Cerebellum (tissue), 4 donors: ENCODE measurements at places on chromosomes 11 and 22.
A peak's percentile ranks its signal among the peaks of the same experiment; 100 is the strongest.

DNA sequence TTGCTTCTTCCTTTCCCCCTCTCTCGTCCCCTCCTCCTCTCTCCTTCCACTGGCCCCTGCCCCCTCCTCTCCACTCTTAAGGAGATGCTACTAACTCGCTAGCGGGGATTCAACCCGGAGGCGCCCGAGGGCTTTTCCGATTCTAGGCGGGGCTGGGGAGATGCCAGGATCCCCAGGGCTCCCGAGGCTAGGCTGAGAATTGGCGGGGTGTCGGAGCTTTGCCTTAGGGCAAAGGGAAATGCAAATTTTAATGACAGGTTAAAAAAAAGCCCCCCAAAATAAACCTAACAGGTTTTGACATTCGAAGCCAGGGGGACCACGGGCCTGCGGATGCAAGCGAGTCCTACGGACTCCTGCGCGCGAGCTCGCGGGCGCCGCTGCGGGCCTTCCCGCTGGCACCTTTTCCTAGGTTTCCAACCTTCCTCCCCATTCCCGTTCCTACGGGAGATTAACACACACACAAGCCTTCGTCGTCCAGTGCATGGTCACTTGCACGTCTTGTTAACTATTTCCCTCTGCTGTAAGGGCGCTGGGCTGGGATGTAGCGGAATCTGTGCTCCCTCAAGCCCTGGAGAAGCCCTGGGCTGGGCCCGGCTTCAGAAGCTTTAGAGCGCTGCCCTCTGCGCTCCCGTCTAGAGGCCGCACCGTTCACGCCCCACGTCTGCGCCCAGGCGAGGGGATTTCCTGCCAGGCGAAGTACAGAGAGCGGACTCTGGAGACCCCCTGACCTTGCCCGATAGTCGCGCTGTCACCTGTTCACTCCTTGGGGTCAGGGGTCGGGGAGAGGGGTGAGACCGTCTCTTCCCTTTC is 729 bp upstream of the ALX4 start:
- no peak for DNase-seq

DNA sequence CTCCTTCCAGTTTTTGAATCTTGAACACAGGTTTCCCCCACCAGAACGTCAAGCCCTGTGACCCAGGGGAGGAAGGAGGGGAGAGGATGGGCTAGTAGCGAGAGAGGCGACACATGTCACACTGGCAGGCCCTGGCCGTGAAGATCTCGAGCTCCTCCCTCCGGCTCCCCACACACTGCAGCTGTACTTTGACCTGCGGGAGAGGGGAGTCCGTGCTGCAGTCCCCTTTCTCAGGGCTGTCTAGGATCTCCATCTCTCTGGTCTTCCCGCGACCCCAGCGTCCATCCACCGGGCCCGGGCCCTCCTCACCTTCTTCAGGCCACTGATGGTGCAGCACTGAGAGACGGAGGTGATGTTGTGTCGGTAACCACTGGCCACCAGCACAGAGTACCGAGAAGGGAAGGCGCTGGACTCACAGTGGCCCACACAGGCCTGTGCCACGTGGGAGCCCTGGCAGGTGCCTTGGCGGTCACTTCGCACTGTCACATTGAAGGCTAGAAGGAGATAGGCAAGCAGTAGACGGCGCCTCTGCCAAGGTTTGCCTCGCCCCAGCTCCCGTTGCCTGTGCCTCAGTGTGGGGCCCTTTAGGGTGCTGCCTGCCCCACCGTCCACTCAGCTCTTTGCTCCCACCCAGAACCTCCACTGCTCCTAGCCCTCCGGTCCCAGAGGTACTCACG is 873 bp downstream of the GPHA2 start:
- peak; percentile 23 for DNase-seq

DNA sequence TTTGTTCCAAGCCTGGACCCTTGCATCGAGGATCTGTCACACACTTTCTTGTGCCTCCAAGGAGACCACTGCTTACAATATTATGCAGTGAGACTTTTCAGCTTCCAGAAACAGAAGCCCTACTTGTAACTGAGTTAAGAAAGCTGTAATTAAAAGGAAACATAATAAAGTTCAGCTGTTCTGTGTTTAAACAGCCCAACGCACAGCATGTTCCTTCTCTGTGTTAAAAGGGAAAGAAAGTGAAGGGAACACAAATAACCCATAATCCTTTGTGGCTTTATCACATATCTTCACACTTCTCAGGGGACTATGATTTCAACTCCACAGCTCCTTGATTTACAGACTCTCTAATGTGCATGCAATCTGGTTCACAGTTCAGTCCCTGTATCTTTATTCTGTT is 200.3 kb upstream of the MTNR1B start:
- no peak for DNase-seq

GRCh38 chr11:130737041-130737830 is 179.0 kb downstream of the SNX19 start:
- no peak for DNase-seq

DNA sequence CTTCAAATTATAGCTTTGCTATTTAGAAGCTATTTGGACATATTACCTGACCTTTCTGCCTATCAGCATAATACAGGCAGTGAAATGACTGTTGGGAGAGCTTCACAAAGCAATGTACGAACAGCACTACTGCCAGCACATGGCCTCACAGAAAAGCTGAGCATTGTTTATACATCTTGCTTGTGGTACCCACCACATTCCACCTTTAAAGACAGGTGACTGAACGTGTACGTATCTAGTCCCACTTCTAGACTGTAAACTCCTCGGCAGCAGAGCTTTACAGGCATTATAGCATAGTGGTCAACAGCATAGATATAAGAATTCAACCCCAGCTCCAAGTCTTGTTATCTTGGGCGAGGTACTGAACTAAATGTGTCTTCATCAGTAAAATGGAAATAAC is 1.6 kb downstream of the JOSD1 start:
- no peak for DNase-seq

GRCh38 chr11:69111624-69112542 is 43.9 kb upstream of the SMIM38 start:
- no peak for DNase-seq

DNA sequence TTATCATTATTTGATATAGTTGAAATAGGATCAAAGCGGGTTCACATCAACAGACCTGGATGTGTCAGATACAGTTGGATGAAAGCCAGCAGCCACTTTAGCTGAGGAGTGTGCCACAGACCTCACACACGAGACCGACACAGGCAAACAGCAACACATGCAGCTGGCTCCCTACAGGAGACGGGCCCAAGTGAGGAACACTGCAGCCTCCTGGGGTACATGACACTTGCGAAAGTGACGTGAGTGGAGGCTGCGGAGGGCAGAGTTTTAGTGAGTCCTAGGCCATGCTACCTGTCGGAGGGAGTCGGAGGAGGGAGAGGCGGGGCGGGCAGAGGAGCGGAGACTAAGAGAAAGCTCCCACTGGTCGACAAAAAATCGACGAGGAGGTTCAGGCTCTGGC is 100.9 kb upstream of the BID start:
- DNase-seq: no peak

GRCh38 chr22:25478528-25478927 is 85.9 kb upstream of the GRK3 start:
- peak; percentile 45 for DNase-seq

DNA sequence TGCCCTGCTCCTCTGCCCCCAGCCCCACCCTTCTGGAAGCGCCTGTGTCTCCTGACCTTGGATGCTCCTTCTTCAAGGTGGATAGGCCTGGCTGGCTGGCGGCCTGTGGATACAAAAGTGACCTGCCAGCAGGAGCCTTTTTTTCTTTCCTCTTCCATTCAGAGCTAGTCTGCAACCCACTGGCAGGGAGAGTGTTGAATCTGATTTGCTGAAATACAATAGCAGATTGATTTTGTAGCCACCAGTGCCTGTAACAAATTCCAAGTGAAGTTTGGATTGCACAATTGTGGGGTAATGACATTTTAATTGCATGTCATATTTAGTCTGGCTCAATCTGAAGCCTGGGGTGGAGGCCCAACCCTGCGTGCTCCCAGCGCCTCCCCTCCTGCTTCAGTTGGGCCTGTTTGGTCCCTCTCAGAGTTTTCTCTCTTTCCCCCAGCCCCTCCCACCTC is 97.2 kb downstream of the GRIK4 start:
- no peak for DNase-seq
